Uterus (tissue), 4 donors: ENCODE measurements at places on chromosomes 13 and 19. TPM values are rescaled to one million over a fixed set of nuclear protein-coding genes. Genes with fewer than 3 reads are reported as not detected.

DNA sequence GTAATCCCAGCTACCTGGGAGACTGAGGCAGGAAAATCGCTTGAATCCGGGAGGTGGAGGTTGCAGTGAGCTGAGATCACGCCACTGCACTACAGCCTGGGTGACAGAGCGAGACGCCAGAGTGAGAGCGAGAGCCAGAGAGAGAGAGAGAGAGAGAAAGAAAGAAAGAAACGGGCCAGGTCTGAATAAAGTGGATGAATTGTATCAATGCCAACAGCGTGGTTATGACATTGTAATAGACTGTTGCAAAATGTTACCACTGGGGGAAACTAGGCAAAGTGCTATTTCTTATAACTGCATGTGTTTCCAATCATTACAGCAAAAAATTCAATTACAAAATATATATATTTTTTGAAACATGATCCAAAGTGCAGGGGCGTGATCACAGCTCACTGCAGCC, 11.8 kb upstream of the BTBD2 start:
- DNase-seq = no peak

The DNMT1 gene
- total RNA-seq = 134 TPM

DNA sequence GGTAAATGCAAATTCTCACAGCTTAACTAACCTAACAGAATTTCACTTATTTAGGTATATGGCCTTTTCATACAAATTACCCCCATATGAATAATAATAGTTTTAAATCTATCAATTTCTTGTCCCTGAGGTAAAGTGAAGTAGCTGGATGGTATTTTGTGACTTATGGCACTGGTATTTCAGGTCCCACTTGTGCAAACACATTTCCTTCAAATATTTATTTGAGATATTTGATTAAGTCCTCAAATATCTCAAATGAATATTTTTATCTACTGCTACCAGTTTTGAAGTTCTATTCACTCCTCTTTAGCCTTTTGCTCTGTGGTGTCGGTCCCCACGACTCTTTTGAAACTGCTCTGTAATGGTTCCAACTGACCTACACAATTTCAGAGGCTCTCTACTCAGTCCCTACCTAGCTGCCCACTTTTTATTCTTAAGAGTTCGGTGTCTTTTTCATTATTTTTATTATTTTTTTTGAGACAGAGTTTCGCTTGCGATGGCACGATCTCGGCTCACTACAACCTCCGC, 59.6 kb upstream of the ZDHHC20 start:
- no peak for DNase-seq

DNA sequence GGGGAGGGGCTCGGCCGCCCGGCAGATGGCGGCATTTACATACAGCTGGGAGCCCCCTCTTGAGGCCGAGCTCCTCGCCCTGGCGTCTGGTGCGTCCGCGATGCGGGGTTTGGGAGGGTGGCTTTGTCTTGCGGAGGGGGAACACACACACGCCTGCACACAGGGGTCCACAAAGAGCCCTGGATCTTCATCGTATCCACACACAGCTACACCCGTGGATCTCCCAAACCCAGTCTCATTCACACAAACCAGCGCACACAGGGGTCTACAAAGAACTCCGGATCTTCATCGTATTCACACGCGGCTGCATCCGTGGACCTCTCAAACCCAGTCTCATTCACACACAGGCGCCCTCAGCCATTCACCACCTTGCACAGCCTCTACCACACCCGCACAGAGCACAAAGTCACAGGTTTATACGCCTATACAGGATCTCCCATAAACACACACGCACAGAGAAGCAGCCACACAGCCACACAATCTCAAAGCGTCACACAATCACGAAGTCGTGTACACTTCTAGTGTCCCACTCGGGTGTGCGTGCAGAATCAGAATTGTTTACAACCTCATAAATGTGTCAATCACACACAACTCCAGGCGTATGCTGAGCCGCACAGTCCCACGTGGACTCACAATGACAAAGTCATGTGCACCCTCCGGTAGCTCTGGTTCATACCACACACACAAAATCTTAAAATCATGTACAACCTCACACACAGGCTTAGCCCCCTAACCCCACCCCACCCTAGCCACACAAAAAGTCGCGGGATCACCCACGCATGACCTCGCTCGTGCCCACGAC, 550 bp upstream of the DLL3 start:
- no peak for DNase-seq

DNA sequence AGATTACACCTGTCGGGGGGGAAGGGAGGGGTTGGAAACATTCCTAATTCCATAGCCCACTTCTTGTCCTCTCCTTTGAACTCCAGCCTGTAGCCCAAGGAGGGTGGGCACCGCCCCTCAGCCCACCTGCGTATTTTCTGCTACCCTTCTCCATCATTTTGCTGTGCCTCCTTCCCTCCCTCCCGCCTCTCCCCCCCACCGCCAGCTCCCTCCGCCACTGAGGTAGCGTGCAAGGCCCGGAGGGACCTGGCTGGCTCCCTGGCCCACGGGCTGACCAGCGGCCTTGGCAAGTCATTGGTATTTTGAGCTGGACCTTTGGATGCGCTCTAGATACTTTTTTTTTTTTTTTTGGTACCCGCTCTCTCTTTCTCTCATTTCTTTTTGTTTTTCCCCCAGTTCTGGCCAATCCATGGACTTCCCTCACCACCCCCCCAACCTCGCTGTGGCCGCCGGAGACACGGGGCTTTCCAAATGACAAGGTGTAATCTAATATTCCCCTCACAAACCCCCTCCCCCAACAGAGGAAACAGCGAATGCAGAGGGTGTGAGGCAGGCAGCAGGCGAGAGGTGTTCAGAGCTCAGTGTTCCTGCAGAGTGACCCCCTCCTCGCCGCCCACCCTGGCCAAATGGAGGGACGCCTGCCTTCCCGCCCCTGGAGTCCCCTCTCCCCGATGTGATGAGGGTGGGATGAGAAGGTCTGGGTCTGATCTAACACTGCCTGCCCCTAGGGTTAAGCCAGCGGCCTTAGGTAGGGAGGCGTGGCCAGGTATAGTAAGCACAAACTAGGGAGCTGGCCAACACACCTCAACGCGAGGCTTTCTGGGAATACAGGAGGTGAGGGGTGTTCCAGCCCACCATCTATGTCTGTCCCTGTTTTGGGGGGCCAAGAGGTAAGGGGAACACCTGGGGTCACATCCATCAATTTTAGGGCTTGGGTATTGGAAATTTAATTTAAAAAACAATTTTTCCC, 89.2 kb downstream of the PTPRS start:
- no peak for DNase-seq

GRCh38 chr13:47291107-47291656, 394.3 kb upstream of the HTR2A start:
- no peak for DNase-seq

DNA sequence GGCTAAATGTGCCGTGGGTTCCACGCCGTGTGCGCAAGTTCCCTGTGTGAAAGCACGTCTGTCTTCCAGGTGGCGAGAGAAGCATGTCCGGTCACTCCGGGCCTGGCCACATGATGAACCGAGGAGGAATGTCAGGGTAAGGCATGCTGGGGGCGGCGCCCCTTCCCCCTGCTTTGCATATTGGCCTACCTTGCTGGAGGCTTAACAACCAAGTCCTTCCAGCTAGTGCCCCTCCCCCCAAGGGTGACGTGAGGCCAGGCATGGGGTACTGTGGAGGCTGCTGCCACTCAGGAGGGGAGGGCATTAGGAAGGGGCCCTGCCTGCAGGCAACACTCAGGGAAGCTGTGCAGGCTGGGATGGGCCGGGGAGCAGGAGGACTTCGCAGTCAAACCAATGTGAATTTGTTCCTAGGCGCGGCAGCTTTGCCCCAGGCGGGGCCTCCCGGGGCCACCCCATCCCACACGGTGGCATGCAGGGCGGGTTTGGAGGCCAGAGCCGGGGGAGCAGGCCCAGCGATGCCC, 12.5 kb downstream of the MICOS13 start:
- no peak for DNase-seq

DNA sequence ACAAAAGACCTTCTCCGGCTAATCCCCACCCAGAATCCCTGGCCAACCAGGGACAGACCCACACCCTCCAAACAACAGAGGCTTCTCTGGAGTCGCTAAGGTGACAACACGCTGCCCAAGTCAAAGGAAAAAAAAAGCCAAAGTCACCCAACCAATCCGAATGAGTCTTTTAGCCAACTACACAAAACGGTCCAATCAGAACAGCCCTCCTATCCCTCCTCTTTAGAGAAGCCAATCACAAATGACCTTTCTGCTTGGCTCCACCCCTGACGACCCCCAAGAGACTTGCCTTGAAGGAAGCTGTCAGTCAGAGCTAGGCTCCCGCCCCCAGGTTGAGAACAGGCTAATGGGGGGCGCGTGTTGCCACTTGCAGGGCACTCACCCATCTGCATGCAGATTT, 6.6 kb upstream of the FBXW9 start:
- DNase-seq = no peak

The IFNL1 gene
- not detected for total RNA-seq

The PROZ gene
- not detected for total RNA-seq

The KIR2DL1 gene
- total RNA-seq = not detected

GRCh38 chr13:39099231-39099630, 61.0 kb downstream of the NHLRC3 start:
- no peak for DNase-seq

GRCh38 chr13:59024434-59024833, 1139.3 kb downstream of the DIAPH3 start:
- DNase-seq = no peak

GRCh38 chr13:67143544-67144115, 86.5 kb downstream of the PCDH9 start:
- no peak for DNase-seq

- DNase-seq = no peak
Observed at GRCh38 chr19:6091771-6092291, 18.5 kb downstream of the RFX2 start.
